AG20443 (cell line): ENCODE measurements at places on chromosomes 7 and 10.
A peak's percentile ranks its signal among the peaks of the same experiment; 100 is the strongest.

- DNase-seq = no peak
Measured at GRCh38 chr10:103627111-103627892, 133.8 kb downstream of the NEURL1 start.

GRCh38 chr7:140778975-140779374, 82.5 kb downstream of the NDUFB2 start:
- no peak for DNase-seq

- no peak for DNase-seq
Measured at GRCh38 chr7:22358820-22359697, 2.1 kb upstream of the RAPGEF5 start.

DNA sequence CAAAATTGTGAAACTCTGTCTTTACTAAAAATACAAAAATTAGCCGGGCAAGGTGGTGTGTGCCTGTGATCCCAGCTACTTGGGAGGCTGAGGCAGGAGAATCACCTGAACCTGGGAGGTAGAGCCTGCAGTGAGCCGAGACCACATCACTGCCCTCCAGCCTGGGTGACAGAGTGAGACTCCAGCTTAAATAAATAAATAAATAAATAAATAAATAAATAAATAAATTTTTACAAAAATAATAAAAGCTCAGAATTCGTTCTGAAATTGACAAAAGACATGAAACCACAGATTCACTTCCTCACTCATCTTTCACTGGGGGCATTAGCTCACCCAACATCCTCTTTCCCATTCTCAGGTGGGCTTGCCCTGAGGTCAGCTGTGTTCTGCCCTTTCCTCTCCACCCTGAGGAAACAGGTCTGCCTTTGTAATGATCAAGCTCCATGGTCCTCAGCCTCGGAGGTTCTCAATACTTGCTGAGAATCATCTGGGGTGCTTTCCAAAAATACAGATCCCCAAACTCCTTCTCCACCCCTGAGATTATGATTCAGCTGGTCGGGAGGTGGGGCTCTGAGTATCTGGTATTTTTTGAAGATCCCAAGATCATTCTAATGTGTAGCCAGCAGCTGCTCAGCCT, 29.2 kb upstream of the APBB1IP start:
- DNase-seq = no peak

DNA sequence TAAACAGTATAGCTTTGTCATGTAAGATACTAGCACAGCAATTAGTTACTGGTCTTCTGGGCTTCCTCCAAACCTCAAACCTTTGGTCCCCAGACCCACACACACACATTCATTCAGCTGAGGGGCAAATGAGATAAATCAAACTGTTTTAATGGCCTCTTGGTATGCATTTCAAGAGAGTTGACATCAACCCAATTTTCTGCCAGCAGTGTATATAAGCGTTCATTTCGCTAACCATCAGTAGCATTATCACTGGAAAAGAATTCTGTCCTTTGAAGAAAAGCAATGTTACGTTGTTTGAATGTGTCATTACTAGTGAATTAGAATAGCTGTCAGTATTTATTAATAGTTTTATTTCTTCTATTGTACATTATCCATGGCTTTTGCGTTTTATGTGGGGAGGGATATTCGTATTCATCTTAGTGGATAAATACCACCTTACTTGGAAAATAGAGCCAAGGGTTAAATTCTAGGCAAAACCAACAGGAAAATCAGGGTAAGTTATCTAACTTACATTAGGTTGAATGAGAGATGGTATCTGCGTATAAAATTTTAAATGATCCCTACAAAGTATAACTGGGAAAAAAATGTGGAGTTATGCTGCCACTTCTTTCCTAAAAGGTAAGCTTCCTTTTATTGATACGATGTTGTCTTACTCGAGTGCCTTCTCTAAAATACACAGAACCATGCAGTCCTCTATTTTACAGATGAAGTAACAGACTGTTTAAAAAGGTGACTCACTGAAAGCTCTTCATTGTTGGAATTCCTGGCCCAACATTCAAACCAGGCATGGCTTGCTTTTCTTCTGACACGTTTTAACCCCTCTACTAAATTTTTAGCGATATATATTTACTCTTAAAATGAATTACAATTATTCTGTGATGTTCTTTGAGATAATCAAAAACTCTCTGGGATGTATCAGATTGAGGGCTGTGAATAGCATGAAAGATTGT, 2.0 kb upstream of the ZMYND11 start:
- peak; percentile 73 for DNase-seq

- DNase-seq = no peak
Measured at GRCh38 chr10:78764436-78764835, 304.3 kb upstream of the ZMIZ1 start.

DNA sequence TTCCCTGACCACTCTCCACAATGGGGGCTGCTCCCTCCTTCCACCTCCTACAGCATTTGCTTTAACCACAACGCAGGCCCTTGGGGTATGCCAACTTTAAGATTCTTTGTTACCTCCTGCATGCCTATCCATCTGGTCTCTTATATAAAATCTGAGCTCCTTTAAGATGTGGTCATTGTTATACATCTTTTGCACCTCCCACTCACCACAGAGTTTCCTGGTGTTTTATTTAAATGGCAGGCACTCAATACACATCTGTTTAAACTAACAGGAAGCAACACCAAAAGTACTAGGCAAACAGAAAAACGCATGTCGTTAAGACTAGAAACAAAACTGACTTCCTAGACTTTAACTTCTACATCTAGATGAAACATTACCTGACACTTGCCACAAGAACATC, 36.3 kb downstream of the SLC25A13 start:
- DNase-seq = no peak

DNA sequence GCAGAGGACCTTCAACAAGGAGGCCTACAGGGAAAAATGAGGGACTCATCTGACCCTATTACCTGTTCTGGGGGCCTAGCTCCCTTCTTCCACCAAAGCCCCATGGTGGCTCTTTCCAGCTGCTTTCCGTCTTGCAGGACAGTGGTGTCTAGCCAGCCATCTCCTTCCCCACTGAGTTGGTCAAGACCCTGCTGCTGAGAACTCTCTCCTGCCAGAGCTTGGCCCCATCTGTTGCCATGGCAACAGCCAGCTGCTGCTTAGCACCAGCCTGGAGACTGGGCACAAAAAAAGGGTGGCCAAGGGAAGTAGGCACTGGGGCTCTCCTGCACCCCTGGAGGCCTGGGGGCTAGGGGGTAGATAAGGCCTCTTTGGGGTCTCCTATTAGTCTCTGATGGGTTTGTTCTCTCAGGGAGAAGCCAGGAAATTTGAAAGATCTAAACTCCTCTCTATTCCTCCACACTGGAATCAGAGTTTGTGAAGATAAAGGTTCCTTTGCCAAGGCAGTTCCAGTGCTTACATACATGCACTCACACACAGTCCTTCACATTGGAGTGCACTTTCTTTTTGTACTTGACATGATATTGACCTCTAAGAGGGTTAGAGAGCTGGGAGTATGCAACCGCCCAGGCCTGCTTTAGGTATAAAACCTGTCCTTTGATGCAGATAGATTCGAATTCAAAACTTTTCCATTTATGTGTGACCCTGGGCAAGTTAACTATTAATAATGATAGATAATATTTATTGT, 15.8 kb downstream of the TSPAN33 start:
- DNase-seq = no peak

- DNase-seq = peak; percentile 96
Measured at GRCh38 chr10:93160829-93161228, 87.1 kb downstream of the CYP26A1 start.

GRCh38 chr10:68333058-68333395, 299 bp upstream of the PBLD start:
- peak; percentile 21 for DNase-seq

GRCh38 chr7:142185801-142186200, 72.1 kb downstream of the PRSS58 start:
- DNase-seq = no peak

GRCh38 chr10:33073641-33074415, 115.8 kb upstream of the ITGB1 start:
- DNase-seq = peak; percentile 38

DNA sequence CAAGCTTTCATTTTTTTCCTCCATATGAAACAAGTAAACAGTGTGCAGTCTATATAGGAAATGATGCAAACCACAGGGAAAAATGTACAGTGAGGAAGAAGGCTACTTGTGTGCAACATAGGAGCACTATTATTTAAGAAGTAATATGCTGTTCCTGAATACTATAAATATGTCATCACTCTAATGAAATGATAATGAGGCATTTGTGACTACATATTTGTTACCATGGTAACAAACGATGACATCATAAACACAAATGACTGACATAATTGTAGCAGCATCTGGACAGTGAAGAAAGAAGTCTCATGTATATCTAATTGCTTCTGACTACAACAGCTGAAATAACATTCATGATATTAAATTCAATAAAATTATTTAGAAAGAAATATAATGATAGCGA, 164.8 kb downstream of the C7orf25 start:
- no peak for DNase-seq

GRCh38 chr10:116158036-116158435, 115.0 kb downstream of the GFRA1 start:
- no peak for DNase-seq

- DNase-seq = peak; percentile 67
Measured at GRCh38 chr10:16950656-16951601, 133.7 kb upstream of the RSU1 start.

GRCh38 chr7:36910401-36910800, 186.1 kb upstream of the AOAH start:
- DNase-seq = no peak

DNA sequence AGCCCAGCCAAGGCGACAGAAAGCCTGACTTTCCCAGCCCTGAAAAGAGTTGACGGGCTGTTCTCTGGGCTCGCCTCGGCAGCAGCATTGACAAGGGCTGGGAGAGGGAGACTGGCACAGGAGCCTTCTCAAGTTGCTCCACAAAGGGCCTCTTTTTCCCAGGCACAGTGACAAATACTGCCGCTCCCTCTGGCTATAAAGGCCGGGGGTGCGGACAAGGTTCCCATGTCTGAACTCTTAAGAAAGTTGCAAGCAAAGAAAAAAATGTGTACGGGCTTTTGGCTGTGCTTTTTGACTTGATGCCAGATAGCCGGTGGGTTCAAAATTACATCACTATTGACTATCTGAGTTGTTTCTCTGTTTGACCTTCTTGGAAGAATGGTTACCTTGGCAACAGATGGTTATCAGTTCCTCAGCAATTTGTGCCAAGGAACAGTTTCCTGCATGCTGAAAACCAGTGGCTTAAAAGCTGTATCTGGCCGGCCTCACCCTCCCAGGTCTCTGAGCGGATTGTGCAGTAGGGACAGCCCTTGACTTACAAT, 115.9 kb upstream of the EEPD1 start:
- peak; percentile 27 for DNase-seq

DNA sequence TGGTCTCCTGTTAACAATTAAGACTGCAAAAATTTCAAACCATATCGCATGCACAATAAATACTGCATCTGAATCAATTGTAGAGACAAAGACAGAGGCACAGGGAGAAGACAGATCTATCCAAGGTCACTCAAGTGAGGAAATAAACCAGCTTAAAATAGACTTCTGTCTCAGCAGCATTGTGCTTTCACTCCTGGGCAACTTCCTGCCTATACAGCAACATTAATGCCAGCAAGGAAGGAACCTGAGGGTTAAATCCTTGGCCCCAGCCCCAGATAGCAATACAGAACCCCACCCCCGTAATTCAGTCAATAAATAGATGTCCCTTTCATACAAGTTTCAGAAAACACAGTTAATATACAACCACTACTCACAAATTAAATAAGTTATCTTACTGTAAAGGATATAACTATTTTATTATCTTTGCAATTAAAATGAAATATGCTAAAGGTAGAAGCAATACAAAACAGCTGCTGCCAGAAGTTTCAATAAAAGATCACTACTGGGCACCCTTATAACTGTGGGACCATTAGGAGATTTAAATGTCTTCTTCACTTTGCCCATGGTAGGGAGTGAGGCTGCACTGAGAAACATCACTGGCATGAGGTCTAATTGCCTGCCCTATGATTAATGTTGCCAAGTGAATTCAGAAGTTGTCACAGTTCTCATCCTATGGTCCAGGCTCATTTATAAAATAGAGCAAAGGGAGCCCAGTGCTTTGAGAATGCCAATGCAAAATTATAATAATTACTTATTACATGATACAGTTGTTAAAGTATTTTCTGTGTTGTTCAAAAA, 49.4 kb downstream of the CAV1 start:
- DNase-seq = no peak

DNA sequence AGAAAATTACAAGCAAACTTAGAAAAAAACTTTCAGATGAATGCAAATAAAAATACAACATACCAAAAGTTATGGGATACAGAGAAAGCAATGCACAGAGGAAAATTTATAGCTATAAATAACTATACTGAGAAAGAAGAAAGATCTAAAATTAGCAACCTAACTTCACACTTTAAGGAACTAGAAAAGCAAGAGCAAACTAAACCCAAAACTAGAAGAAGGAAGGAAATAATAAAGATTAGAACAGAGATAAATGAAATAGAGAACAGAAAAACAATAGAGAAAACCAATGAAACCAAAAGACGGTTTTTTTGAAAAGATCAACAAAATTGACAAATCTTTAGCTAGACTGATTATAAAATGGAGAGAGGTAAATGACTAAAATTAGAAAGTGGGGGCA, 9.6 kb upstream of the STRA8 start:
- no peak for DNase-seq

- DNase-seq = no peak
Measured at GRCh38 chr7:129147731-129148130, 3.2 kb downstream of the TSPAN33 start.

- no peak for DNase-seq
Measured at GRCh38 chr10:103881416-103882284, 26.3 kb upstream of the SH3PXD2A start.

GRCh38 chr10:73865107-73865458, 9.3 kb downstream of the CAMK2G start:
- DNase-seq = no peak

GRCh38 chr10:133039107-133039802, 48.5 kb upstream of the ADGRA1 start:
- DNase-seq = peak; percentile 33

DNA sequence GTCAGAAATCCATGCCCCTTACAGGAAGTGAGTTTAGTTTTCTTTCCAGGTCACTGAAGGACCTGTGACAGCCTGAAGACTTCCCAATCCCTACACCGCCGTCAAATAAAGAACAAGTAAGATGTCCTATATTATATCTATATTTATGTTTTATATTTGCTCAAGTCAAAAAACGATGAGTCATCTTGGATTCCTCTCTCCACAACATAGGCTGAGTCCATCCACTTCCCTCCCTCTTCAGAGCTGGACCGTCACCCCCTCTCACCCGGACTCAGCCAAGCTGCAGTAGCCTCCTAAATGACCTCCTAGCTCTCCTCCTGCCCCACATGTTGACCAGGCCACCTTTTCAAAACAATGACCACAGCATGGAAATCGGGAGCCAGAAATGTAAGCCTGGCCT, 53.5 kb downstream of the GLI3 start:
- DNase-seq = no peak

GRCh38 chr7:147809786-147810185, 780.8 kb upstream of the C7orf33 start:
- DNase-seq = no peak
